Fibroblast of villous mesenchyme (primary cell): ENCODE measurements at places on chromosomes 13 and 19. TPM values are rescaled to one million over a fixed set of nuclear protein-coding genes. Genes with fewer than 3 reads are reported as not detected.

DNA sequence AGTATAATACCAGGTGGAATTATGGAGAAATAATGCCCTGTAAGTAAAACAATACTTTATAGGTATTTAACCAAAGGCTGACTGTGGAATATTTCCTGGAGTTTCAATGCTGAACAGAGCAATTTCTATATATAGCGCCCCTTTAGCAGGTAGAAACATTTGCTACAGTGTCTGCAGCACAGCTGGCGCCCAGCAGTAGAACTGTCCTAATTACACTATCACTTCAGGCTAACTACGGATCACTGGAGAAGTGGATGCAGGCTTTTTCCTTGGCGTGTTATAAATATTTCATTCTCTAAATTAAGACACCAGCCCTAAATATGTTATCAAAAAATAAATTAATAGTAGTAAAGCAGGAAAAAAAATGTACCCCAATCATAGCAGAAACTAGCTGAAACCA is 3.1 kb downstream of the SHISA2 start:
- DNase-seq, result no peak

The TMEM238 gene
- total RNA-seq, result not detected in 2 replicates

DNA sequence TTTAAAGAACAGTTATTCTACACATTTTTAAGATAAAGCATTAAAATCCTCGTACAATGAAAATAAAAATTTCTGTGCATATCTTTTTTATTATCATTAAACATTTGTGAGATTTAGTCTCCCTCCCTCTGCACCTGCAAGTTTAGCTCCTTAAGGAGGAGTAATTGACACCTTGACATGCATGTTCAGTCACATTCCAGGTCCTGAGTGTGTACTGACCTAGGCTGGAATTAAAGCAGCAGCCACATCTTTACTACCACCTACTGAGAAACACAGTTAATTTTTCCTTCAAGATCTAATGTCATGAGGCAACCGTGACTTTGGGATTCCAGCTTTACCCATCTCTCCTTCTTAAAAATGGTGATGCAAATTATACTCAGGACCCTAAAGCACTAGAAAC is 123.1 kb upstream of the FREM2 start:
- no peak for DNase-seq

DNA sequence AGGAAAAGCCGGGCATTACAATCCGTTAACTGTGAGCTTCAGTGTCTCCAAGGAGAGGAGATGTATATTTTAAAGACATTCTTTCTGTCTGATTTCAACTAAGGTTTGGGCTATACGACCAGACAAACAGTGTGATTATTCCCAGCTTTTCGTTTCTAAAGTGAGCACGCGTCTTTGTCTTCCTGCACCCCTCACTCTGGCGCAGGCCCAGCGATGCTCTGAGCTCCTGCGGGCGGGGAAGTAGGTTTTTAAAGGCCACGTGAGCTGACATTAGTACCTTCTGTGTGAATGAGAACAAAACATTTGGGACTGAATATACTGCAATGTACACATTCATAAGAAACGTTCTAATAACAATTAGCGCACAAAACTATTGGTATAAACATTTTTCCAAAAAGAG is 15.3 kb upstream of the RANBP3 start:
- no peak for DNase-seq
